HT1080 (cell line): ENCODE measurements at places on chromosomes 6 and 20.

- DNase-seq: no peak
Measured at GRCh38 chr6:142218446-142218845, 71.4 kb downstream of the VTA1 start.

DNA sequence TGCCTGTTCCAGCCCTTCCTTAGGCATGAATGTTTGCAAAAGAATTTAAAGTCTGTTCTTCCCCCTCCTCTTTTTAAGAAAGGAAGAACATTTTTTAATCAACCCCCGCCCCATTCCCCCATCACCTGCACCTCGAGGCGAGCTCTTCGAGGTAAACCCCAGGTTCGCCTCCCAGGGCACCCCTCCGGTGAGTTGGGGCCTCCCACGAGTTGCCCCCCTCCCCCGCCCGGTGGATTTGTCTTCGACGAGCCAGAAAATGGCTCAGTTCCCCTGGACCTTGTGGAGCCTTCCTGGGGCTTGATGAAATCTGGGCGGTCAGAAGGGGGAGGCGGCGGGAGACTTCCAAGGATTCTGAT, 256 bp upstream of the OVOL2 start:
- no peak for DNase-seq

GRCh38 chr6:387293-387741, 4.2 kb upstream of the IRF4 start:
- DNase-seq: peak; percentile 45

DNA sequence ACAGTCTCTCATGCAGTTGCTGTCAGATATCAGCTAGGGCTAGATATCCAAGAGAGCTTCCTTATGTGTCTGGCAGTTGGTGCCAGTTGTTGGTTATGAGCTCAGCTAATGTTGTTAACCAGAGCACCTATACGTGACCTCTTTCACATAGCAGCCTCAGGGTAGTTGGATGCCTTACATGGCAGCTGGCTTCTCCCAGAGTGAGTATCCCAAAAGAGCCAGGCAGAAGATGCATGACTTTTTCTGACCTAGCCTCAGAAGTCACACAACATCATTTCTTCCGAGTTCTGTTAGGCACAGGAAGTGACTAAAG, 175.7 kb downstream of the VEGFA start:
- DNase-seq: peak; percentile 39

GRCh38 chr6:103874575-103874974, 985.1 kb downstream of the HACE1 start:
- no peak for DNase-seq

DNA sequence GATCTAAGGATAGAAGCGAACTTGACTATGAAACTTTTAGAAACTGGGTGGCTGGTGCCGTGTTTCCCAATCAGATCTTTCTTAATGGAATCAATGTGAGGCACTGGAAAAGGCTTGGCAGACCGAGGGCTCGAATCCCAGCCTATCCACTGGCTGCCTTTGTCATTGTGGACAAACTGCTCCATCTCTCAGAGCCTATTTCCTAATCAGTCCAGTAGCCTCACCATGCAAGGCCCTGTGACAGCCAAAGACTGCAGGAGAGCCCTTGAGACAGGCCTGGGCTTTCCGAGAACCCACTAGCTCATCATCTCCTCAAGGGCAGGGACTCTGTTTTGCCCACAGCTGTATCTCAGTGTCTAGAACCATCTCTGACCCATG, 43.4 kb downstream of the SPDEF start:
- DNase-seq: no peak

DNA sequence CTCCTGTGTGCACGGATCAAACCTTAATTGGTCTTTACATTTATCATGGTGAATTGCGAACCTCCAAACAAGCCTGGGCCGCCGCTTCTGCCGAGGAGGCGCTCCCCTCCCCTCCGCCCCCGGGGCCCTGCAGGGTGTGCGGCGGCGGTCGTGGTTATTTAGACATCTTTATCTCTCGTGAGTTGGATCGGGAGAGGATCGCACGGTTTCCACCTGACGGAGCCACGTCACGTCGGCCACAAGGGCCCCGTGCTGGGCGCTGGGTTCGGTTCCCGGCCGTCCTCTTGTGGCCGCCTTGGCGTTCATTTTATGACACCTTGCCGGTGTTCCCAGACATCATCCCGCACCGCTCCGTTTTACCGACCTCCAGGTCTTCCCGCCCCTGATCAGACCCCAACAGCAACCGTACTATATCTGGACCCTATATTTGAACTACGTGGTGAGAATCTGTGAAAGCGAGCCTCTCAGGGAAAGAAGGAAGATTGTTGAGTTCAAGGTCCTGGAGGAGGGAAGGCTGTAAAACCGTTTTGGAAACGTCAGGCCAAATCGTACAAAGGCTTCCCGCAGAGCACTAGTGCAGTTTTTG, 1.3 kb upstream of the CNR1 start:
- no peak for DNase-seq

DNA sequence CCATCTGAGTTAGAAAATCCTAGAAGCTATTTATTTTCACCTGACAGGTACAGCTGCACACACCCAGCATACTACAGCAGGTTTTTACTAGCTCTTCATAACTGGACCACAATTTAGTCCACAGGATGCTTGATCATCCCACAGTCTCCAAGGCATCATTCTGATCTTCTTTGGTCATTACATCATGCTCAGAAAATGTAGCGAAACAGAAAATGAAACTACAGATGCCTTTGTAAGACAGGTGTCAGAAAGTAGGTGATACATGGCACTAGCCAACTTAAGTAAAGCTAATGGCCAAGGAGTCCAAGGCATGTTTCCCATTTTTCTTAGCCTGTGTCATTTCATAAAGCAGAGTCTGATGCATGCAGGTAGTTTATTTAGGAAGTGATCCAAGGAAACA, 102.3 kb downstream of the HTR1B start:
- DNase-seq: peak; percentile 10

DNA sequence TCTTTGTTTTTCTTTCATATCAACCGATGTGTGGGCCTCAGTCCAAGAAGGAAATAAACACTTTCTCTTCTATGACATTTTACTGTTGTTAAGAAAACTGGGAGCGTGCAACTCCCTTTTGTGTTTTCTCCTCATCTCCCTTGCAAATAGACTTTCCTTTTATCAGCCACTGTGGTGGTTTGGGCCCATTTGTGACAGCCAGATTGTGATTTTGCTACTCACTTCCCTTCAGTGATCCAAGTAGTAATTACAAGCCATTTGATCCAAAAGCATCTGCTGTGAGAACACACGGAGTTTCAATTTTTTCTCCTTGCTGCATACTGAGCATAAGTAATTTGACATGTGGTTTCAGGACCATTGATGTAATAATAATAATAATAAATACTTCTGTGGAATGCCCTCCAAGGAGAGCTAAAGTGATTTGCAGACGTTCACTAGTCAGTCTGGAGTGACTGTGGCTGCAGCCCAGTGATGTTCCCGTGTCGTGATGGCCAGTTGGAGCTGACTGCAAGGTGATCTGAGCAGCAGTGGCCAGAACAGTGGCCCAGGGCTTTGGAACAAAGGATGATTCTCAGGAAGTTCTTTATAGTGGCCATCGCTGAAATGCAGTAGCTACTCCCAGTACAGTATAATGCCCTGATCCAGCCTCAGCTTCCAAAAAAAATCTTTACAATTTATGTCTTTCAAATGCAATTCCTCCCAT, 91.9 kb upstream of the CLDN20 start:
- DNase-seq: peak; percentile 29

DNA sequence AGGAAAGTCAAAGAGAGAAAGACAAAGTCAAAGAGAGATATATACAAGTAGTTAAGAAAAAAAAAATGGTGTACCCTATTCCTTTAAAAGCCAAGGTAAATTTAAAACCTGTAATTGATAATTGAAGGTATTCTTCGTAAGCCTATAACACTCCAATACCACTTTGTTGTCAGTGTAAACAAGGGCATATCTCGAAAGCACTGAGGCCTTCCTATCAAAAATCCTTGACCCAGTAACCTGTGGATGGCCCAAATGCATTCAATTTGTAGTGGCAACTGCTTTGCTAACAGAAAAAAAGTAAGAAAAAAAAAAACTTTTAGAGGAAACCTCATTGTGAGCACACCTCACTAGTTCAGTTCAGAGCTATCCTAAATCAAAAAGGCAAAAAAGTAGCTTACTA, 39.3 kb upstream of the SAMD3 start:
- no peak for DNase-seq

GRCh38 chr20:16030253-16030652, 543.0 kb downstream of the KIF16B start:
- no peak for DNase-seq

DNA sequence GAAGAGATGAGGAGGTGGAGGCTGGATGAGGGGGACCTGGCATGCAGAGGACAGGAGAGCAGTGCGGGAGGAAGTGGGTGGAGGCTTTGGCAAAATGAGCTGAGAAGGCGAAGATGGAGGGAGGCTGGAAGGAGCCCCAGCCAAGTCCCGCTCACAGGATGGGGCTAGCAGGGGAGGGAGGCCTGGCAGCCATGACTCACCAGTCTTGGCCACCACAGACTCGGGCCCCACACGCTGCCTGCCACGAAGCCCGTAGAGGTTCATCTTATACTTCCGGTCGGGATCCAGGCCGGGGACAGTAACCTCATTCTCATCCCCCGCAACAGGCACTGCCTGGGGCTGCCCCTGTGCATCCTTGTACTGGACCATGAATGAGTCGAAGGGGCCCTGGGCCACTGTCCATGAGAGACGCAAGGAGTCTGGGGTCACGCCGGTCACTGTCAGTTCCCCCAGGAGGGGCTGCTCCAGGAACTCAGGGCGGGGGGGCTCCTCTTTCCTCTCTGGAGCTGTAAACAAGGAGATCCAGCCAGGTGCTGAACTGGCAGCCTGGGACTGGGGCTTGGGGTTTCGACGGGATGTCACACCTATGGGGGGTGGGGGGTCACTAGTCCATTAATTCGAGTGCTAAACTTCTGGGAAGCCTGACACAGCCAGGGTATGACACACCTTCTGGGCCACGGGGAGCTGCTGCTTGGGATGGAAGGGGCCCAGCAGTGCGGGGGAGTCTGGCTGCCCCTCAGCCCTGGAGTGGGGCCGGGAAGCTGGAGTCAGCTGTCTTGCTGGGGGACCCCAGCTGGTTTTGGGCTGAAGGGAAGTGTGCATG, 27.8 kb downstream of the TNXB start:
- peak; percentile 94 for DNase-seq

DNA sequence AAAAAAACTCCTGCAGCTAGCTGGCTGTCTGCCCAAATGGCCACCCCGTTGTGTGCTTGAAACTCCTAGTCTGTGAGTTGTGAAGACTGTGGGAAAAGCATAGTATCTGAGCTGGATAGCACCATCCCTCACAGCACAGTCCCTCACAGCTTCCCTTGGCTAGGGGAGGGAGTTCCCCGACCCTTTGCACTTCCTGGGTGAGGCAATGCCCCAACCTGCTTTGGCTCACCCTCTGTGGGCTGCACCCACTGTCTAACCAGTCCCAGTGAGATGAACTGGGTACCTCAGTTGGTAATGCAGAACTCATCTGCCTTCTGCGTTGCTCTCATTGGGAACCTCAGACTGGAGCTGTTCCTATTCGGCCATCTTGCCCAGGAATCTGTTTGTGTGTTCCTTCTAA, 260.6 kb upstream of the STXBP5 start:
- DNase-seq: no peak

DNA sequence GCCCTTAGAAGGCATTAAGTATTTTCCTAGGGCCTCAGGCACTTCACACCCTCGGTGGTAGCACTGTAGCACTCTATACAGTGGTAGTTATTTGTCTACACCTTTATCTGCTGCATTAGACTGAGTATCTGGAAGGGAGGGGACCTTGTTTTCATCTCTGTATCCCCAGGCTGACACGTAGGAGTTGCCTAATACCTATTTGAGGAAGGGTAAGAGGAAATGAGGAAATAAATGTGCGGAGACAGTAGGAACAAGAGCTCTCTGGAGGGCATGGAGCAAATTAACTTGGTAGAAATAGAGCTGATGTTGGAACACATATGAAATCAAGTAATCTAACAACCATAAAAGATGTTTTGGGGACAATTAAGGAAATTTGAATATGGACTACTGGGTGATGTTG, 3.9 kb downstream of the CNPY3 start:
- DNase-seq: no peak

DNA sequence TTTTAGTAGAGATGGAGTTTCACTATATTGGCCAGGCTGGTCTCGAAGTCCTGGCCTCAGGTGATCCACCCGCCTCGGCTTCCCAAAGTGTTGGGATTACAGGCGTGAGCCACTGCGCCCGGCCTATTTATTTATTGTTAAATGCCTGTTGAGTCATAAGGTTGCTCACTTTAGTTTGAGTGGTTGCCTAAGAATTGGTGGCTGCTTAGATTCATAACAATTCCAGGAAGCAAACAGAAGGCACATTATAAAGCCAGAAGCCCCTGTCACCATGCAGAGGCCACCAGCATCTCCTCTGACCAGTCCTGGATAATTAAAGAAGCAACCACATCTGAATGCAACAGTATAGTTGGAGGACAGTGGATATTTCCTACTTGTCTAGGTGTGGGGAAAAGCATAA, 24.0 kb upstream of the ARMH2 start:
- peak; percentile 29 for DNase-seq

GRCh38 chr6:136468711-136469110, 81.5 kb downstream of the MAP7 start:
- no peak for DNase-seq

DNA sequence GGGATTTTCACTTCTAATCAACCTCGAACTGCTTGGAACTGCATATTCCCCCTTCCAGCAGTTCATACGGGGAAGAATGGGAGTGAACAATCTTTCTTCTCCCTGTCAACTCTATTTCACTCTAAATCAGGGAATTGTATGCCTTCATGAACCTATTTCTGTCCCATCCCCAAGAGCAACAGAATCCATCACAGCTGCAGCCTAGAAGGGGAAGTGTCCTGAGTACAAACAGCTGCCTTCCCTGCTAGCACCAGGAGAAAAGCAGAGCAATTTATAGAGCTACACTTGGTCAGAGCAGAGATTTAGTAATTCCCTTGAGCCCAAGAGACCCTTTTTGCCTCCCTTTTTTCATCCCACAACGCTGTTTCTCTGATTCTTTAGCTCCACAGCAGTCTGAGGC, 208.4 kb downstream of the ADGRG6 start:
- DNase-seq: no peak

DNA sequence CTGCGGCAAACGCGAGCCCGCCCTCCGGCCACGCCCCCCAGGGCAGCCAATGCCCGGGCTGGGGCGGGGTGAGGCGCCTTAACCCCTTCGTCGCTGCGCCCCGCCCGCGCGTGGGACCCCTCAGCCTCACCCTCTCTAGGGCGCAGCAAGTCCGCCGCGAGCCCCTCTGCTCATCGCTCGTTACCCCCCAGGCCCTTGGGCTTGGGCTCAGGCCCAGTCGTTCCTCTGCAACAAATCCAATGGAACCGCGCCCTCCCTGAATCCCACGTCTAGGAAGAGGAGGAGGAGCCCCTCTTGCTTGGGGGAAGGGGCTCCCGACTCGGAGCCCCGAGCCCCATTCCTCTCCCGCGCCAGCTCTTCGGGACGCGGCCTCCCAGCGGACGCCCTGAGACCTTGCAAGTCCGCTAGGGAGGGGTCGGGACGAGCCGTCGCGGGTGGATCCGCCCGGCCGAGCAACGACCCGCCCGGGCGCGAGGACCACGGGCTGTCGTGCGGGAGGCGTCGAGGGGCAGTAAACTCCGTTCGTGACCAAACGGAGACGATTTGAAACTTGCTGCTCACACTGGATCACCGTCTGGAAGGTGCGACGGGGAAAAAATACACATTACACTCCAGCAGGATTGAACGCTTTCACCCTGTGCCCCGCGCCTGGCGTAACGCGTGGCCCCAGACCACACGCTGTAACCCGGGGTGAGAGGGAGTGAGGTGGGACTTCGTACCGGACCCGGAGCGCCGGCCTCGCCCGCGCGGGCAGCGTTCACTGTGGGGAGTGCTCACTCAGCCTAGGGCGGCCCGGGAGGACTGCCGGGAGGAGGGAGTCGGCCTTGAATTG, 477 bp upstream of the LZTS3 start:
- peak; percentile 60 for DNase-seq

GRCh38 chr6:144277174-144277573, 8.0 kb upstream of the UTRN start:
- no peak for DNase-seq

GRCh38 chr6:35610830-35611229, 77.9 kb downstream of the FKBP5 start:
- DNase-seq: no peak
